ENCODE measurements at places on chromosomes 11 and 22.
A peak's percentile ranks its signal among the peaks of the same experiment; 100 is the strongest.

DNA sequence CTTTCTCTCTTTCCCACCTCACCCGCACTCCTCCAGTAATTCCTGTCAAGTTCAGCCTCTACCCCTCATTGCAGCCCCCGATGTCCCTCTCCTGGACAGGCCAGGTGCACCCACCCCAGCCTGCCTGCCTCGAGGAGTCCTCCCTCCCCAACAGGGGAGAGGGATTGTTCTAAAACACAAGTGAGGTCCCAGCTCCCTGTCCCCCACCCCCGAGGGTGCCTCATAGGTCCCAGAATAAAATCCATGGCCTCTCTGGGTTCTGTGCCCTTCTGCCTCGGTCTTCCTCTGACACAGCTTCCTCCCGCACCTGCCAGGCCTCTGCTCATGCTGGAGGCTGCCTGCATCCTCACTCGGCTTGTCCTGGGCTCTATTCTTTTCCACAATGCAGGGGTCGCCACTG, 720.1 kb downstream of the BRD1 start:
- DNase-seq = no peak

DNA sequence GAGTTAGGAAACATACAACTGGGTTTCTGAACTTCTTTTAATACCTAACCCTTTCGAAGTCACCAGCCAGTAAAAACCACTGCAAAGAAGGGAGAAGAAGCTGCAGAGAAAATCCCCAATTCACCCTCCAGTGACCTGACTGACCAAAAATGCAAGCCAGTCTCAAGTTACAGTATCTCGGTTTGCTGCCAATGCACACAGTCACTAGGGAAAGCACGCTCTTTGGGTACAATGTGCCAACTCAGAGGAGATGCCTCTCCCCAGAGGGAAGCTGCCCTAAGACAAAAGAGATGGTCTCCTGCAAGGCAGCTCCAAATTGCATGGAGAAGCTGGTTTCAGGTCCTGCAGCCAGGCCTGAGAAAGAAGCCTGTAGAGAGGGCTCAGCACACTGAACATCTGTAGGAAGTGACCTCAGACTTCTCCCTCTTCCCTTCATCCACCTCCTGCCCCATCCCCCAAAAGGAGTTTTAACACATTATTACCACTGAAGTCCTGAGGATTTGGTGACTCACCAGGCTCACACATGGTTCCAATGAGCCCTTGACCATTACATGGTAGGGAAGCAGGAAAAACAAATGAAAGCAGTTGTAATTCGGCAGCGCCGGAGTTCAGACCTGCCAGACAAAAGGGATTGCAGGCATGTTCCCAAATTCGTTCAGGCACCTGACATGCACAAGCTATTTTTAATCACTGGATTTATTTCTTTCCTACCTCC, 90.1 kb downstream of the ETS1 start:
- peak; percentile 97 for DNase-seq

GRCh38 chr11:59152312-59152951, 9.8 kb downstream of the FAM111A start:
- DNase-seq = no peak

DNA sequence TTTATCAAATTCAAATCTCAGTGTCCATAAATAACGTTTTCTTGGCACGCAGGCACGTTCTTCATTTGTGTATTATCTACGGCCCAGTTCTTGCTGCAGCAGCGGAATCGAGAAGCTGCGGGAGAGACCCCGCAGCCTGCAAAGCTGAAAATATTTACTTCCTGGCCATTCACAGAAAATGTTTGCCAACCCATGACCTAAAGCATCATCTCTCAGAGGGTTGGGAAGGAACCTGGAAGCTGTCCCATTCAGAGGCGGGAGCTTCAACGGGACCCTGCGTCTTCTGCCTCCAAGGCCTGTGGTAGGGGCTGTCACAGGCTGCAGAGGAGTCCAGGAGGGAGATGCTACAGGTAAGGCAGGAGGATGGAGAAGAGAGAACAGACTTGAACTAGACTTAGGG, 319.2 kb downstream of the MN1 start:
- DNase-seq = no peak

- DNase-seq = no peak
Measured at GRCh38 chr11:72586321-72587090, 87.7 kb downstream of the PDE2A start.

DNA sequence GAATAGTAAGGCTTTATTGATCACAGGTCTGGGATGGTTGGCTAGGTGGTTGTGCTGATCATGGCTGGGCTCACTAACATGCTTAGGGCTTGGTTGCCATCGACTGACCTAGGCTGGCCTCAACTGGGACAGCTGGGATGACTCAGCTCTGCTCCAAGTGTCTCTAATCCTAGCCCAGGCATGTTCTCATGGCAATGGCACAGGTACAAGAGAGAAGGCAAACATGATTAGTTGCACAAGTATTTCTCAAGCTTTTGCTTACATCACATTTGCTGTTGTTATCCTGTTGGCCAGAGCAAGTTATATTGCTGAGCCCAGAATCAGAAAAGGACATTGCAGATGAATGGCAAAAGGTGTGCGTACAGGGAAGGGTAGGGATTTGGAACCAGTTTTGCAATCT, 68.5 kb upstream of the SLC35C1 start:
- DNase-seq = peak; percentile 38

DNA sequence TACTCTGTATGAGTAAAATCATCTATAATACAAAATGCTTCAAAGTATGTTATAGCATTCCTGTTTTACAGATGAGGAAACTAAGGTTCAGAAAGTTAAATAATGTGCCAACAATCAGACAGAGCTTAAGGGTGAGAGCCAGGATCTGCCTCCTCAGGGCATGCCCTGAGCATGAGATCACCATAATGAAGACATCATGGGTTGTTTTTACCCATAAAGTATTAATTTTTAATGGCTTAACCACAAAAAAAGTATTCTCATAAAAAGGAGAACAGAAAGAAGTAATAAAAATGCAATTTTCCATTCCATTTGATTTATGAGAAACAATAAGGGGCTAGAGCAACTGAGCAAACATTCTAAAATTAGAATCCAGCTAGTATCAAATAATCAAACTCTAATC, 534.3 kb upstream of the ARHGAP42 start:
- no peak for DNase-seq

DNA sequence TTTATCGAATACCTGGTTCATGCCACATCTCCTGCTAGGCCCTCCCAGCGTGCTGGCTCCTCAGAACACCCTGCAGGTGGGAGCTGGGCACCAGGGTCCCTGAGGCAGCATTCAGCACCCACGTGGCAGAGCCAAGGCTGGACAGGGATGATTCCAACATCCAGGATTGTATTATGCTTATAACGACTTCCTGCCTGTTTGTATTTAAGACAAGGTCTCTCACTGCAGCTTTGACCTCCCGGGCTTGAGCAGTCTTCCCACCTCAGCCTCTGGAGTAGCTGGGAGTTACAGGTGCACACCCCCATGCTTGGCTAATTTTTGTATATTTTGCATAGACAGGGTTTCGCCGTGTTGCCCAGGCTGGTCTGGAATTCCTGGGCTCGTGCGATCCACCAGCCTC, 64.7 kb upstream of the WNT7B start:
- DNase-seq = no peak

GRCh38 chr22:47151490-47151889, 389.0 kb downstream of the TBC1D22A start:
- DNase-seq = no peak

GRCh38 chr11:93542811-93543229, 371 bp downstream of the SMCO4 start:
- no peak for DNase-seq

DNA sequence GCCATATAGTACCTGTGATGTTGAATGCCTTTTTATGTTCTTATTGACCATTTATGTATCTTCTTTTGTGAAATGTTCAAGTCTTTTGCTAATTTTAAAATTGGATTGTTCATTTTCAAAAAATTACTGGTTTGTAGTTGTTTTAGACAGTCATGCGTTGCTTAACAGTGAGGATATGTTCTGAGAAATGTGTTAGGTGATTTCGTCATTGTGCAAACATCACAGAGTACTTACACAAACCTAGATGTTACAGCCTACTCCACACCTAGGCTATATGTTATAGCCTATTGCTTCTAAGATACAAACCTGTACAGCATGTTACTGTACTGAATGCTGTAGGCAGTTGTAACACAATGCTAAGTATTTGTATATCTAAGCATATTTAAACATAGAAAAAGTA, 32.5 kb downstream of the PDE3B start:
- DNase-seq = no peak

GRCh38 chr11:75244052-75244814, 3.7 kb downstream of the TPBGL start:
- DNase-seq = no peak

DNA sequence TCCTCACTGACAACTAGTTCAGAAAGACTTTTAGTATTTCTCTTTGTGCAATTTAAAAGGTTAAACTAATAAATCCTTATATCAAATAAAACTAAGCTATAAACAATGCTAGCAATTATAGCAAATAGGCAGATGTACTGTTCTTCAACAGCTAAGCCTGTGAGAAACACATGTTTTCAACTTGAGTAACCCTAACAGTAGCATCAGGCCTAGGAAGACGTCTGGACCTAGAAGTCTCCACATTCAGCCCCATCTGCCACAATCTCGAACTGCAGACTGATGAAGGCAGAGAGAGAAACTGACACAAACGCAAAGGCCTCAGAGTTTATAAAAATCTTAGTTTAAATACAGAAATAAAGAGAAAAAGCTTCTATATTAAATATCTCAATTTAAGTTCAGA, 2.5 kb downstream of the ST13 start:
- peak; percentile 15 for DNase-seq

- DNase-seq = no peak
Measured at GRCh38 chr11:114621950-114622809, 26.6 kb upstream of the NXPE4 start.
